Thymus (tissue), 14 donors: ENCODE measurements at places on chromosomes 7 and 10. TPM values are rescaled to one million over a fixed set of nuclear protein-coding genes. Genes with fewer than 3 reads are reported as not detected.

DNA sequence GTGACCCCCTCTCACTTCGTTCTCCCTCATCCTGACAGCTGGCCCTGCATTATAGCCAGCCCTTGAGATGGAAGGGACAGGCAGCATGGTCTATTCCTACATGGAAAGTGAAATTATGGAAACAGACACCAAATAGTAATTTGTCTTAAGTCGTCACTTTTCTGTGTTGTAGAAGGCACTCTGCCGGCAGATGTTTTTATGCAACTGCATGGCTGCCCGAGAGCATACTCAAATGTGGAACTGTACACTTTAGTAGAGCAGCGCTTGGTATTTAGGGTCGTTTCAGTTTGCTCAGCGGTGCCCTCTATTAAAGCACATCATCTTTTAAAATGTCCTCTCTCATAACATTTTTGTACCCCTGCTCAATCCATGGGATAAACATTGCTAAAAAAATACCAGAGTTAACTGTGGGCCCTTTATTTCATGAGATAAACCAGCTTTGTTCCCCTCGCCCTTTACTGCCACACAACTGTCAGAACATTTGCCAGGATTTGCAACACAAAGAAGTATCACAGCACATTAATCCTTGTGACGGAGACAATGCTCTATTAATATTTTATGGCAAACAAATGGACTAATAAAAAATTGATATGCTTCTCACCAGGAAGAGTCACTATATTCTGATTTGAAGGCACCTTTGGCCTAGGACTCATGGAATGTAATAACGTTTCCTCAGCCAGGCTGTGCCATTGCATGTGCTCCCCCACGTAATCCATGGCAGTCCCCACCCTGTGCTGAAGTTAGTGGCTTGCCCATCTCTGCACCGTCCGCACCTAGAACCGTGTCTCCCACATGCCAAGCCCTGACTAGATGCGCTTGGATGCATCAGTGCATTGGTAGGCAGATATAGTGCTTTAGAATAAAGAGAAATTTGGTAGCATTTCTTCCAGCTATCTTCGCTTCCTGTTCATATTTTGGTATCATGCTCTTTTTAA, 221.3 kb downstream of the PAXIP1 start:
- no peak overlapping the region for H3K27ac ChIP-seq
- no peak overlapping the region for H3K4me3 ChIP-seq
- H3K27me3 ChIP-seq, result no peaks in the 10 kb centered on the region
- H3K36me3 ChIP-seq, result no peaks in the 10 kb centered on the region
- no peaks in the 10 kb centered on the region for H3K4me1 ChIP-seq

DNA sequence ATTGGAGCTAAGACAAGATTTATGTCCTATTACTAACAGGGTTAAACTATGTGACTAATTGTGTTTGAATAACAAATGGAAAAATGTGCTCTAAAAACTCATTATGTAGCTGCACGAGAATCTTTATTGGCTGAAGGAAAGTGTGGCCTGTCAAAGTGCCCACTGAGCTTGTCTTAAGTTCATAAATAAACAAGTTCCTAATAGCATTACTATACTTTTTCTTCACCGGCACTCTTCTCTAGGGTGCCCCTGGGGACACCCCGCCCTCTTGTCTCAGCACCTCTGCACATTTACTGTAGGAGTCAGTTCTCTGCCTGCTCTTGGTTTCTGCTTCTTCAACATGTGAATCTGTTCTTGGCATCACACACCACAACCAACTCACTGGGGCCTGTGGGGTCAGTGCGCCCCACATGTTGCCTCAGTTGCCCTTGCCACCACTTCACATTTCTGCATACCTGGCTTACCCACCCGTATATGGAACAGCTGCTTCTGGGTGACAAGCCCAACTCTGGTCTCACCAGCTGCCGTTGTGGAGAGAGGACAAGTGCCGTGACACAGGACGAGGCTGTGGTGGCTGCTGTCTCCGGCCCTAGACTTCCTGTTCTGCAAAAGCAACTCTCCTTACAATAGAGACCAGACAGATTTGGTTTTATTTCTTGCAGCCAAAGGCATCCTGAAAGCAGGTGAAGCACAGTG, 96.3 kb upstream of the DDC start:
- peaks cover 33% of the 10 kb centered on the region for H3K4me1 ChIP-seq
- no peak overlapping the region for H3K27ac ChIP-seq
- DNase-seq, result no peak
- H3K36me3 ChIP-seq, result no peaks in the 10 kb centered on the region

DNA sequence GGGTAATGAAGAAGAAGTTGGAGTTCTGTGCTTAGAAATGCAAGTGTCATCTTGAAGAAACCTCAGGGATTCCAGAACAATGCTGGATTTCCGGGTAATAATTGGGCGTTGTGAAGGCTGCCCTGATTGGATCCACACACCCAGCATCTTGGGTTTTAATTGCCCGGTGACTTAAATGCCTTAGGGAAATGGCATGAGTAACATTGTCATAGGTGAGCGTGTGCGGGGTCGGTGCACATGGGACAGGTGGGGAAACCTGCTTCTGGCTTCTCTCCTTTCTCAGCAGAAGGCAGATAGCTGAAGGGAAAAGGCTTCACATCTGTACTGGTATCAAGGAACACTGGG, 15.2 kb upstream of the CAMK1D start:
- no peak overlapping the region for H3K4me3 ChIP-seq
- H3K27me3 ChIP-seq, result no peaks in the 10 kb centered on the region

Gene PNLIPRP2
- total RNA-seq, result not detected

Gene EPO
- total RNA-seq, result 0.09 TPM

Gene UCMA
- total RNA-seq, result 0.52 TPM

- H3K27me3 ChIP-seq, result no peaks in the 10 kb centered on the region
- H3K27ac ChIP-seq, result peak overlapping the region; percentile 80
- H3K4me3 ChIP-seq, result no peak overlapping the region
- H3K36me3 ChIP-seq, result no peaks in the 10 kb centered on the region
Observed at GRCh38 chr10:32981760-32982159, 23.7 kb upstream of the ITGB1 start.

DNA sequence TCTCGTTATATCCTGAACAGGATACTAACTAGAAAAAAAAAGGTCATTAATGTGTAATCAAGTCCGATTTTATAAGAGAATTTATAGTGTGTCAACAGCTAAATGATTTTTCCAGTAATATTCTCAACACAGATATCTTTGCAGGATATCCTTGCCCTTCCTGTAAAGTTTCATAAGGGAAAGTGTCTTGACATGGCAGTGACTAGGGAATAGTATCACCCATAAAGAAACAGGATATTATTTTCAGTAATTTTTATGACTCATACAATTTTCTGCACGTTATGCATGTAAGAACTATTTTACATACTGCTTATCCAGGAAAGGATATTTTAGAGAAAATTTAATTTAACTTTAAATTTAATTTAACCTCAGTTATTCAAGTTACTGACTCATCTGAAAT, 19.5 kb upstream of the PNLIP start:
- H3K36me3 ChIP-seq, result no peaks in the 10 kb centered on the region
- DNase-seq, result no peak
- no peak overlapping the region for H3K4me3 ChIP-seq
- H3K27ac ChIP-seq, result no peak overlapping the region
- no peaks in the 10 kb centered on the region for H3K4me1 ChIP-seq

DNA sequence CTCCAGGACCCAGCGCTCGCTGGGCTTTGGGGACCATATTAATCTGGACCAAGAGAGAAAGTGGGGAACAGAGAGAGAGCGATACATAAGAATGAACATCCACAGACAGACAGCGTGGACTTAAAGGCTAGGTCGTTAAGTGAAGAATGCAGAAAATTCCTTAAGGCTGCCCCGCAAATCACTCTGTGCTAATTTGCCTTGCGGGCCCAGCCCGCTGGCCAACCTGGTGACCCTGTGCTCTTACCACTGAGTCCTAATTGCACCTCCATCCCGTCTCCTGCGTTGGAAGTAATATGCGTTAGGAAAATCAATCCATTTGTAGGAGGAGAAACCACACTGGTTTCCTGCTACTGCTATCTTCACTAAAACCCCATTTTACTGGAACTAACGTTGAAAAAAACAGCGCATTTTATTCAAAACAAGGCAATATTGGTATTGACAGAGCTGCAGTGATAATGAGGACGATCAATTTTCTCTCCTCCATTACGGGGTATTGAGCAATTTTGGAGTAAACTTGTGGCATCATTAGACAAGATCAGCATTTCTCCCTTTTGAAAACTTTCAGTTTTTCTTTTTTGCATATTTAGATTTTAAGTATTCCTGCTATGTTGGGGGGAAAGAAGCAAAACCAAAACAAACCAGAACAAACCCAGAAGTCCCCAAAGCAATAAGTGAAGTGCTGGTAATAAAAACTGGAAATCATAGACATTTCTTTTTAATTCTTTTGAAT, 85.2 kb downstream of the WDFY4 start:
- no peaks in the 10 kb centered on the region for H3K27me3 ChIP-seq
- no peak overlapping the region for H3K4me3 ChIP-seq
- no peaks in the 10 kb centered on the region for H3K4me1 ChIP-seq
- no peak for DNase-seq
- H3K36me3 ChIP-seq, result no peaks in the 10 kb centered on the region

- H3K36me3 ChIP-seq, result no peaks in the 10 kb centered on the region
- H3K4me3 ChIP-seq, result no peak overlapping the region
- H3K27me3 ChIP-seq, result no peaks in the 10 kb centered on the region
- H3K27ac ChIP-seq, result no peak overlapping the region
- no peak for DNase-seq
Observed at GRCh38 chr7:148474481-148475025, 116.0 kb upstream of the C7orf33 start.

GRCh38 chr7:33201821-33202220, 72.5 kb downstream of the BBS9 start:
- DNase-seq, result no peak
- H3K4me3 ChIP-seq, result no peak overlapping the region
- no peaks in the 10 kb centered on the region for H3K36me3 ChIP-seq
- H3K27me3 ChIP-seq, result no peaks in the 10 kb centered on the region
- H3K4me1 ChIP-seq, result no peaks in the 10 kb centered on the region
- H3K27ac ChIP-seq, result no peak overlapping the region

Gene ZNF277
- 32.3 TPM for total RNA-seq

Gene FZD8
- 4.3 TPM for total RNA-seq

Gene GIMAP5
- total RNA-seq, result 39.3 TPM

DNA sequence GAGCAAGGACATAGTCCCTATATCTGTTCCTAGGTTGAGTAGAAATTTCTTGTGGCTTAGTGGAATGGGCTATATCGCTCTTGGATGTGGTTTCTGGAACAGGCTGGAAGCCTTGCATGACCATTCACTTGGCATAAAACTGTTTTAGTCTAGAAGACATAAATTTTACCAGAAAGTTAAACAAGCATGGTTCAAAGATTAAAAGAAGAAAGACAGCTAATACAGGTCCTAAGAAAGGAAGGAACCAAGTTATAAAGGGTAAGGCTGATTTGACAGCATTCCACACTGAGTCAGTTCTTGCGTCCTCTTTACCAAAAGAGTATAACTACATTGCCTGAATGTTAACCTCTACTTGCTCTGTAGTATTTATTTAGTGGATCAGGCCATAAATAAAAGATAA, 724.2 kb downstream of the SORCS1 start:
- DNase-seq, result no peak
- H3K27ac ChIP-seq, result no peak overlapping the region
- H3K36me3 ChIP-seq, result no peaks in the 10 kb centered on the region
- no peak overlapping the region for H3K4me3 ChIP-seq

- H3K4me1 ChIP-seq, result peaks cover 18% of the 10 kb centered on the region
- DNase-seq, result no peak
- H3K4me3 ChIP-seq, result peak overlapping the region; percentile 55
- H3K36me3 ChIP-seq, result no peaks in the 10 kb centered on the region
- H3K27ac ChIP-seq, result no peak overlapping the region
Observed at GRCh38 chr10:110498087-110498981, 627 bp downstream of the DUSP5 start.

GRCh38 chr7:27917774-27918314, 177.9 kb downstream of the TAX1BP1 start:
- no peak overlapping the region for H3K4me3 ChIP-seq
- no peaks in the 10 kb centered on the region for H3K4me1 ChIP-seq
- H3K36me3 ChIP-seq, result no peaks in the 10 kb centered on the region
- no peak for DNase-seq
- no peaks in the 10 kb centered on the region for H3K27me3 ChIP-seq

GRCh38 chr7:29806995-29807841, 910 bp downstream of the WIPF3 start:
- peaks cover 44% of the 10 kb centered on the region for H3K27me3 ChIP-seq
- H3K4me1 ChIP-seq, result peaks cover 2% of the 10 kb centered on the region
- no peaks in the 10 kb centered on the region for H3K36me3 ChIP-seq
- DNase-seq, result no peak
- no peak overlapping the region for H3K27ac ChIP-seq
- no peak overlapping the region for H3K4me3 ChIP-seq

Gene NEUROD6
- not detected for total RNA-seq

Gene LRWD1
- 16.2 TPM for total RNA-seq

Gene GBX1
- total RNA-seq, result not detected

DNA sequence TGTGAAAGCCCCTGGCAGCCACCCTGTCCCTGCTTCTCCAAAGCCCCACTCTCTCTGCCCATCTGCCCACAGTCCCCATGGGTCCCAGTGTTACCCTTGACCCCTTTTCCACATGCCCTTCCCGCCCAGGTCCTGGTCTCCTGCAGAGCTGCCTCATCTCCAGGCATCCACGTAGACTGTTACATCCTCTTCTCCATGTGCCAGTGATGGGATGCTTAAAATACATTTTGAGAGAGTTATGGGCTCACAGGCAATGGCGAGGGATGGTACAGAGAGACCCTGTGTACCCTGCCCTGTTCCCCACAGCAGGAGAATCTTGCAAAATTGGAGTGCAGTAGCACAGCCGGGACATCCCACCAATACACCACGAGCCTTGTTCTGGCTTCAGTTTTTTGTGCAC, 56.8 kb downstream of the GLRX3 start:
- no peak for DNase-seq
- H3K4me1 ChIP-seq, result peaks cover 4% of the 10 kb centered on the region
- no peaks in the 10 kb centered on the region for H3K36me3 ChIP-seq
- no peak overlapping the region for H3K27ac ChIP-seq
- H3K4me3 ChIP-seq, result no peak overlapping the region

DNA sequence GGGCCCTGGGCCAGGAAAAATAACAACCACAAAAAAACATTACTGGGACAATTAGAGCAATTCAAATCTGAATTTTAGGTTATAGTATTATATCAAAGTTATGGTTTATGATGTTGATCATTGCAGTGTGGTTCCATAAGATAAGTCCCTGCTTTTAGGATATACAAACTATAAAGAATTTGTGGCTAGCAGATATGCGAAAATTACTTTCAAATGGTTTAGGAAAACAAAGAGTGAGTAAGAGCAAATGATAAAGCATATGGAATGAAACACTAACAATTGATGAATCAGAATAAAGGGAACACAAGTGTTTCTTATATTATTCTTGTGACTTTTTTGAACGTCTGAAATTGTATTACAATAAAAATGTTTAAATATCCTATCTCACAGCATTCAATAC, 64.4 kb upstream of the HECTD2 start:
- no peak overlapping the region for H3K27ac ChIP-seq
- no peaks in the 10 kb centered on the region for H3K36me3 ChIP-seq
- no peak for DNase-seq

GRCh38 chr7:85471307-85471706, 284.5 kb upstream of the SEMA3D start:
- H3K27me3 ChIP-seq, result no peaks in the 10 kb centered on the region
- DNase-seq, result no peak
- no peaks in the 10 kb centered on the region for H3K4me1 ChIP-seq
- no peaks in the 10 kb centered on the region for H3K36me3 ChIP-seq
- H3K4me3 ChIP-seq, result no peak overlapping the region
- no peak overlapping the region for H3K27ac ChIP-seq
